ENCODE measurements at places on chromosomes 5 and 9. TPM values are rescaled to one million over a fixed set of nuclear protein-coding genes. Genes with fewer than 3 reads are reported as not detected.

- DNase-seq, result no peak
These were observed 167.2 kb downstream of the CFAP90 start for GRCh38 chr5:7683753-7684152.

DNA sequence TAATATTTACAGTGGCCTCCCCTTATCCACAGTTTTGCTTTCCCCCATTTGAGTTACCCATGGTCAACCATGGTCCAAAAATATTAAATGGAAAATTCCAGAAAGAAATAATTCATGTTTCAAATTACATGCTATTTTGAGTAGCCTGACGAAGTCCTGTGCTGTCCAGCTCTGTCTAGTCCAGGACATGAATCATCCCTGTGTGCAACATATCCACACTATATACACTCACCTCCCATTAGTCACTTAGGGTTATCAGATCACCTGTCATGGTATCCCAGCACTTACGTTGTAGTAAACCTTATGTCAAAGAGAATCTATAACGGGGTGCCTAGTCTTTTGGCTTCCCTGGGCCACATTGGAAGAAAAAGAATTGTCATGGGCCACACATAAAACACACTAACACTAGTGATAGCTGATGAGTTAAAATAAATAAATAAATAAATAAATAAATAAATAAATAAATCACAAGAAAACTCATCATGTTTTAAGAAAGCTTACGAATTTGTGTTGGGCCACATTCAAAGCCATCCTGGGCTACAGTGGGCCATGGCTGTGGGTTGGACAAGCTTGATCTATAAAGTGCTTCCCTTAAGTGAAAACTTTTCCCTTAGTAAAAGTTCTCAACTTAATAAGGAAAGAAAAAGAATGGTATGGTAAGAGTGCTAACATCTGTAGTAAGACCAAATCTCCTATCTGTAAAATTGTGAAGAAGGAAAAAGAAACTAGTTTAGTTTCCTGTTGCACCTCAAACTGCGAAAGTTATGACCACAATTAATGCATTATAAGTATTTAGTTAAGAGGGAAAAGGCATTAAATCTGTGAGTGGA, 15.9 kb upstream of the OMD start:
- no peak for DNase-seq

DNA sequence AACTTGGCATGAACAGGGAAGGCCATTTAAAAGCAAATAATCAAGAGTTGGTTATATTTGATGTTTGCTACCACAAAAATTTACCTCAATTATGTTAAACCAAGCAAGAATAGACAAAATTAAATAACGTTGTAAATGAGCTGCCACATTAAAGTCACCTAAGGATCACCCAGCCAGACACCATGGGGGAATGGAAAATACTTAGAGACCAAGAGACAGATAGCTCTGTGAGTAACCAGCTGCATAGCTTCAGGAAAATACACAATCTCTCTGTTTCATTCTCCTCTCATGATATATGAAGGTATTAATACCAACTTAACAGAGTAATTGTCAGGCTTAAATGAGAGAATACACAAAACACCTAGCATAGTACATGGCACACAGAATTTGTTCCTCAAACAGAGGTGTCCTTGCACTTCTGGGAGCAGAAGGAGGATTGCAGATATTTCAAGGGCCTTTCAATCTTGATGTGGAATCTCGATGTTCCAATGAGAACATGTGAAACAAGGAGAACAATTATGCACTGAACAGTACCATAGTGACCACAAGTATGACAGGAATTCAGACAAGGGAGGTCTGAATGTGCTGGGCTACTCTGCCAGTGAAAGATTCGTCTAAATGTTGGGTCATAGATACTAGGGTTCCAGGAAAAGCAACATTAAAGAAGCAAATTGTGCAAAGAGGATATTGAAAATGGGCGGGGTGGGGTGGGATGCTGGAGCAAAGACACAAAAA, 18.6 kb downstream of the JAKMIP2 start:
- DNase-seq, result no peak

DNA sequence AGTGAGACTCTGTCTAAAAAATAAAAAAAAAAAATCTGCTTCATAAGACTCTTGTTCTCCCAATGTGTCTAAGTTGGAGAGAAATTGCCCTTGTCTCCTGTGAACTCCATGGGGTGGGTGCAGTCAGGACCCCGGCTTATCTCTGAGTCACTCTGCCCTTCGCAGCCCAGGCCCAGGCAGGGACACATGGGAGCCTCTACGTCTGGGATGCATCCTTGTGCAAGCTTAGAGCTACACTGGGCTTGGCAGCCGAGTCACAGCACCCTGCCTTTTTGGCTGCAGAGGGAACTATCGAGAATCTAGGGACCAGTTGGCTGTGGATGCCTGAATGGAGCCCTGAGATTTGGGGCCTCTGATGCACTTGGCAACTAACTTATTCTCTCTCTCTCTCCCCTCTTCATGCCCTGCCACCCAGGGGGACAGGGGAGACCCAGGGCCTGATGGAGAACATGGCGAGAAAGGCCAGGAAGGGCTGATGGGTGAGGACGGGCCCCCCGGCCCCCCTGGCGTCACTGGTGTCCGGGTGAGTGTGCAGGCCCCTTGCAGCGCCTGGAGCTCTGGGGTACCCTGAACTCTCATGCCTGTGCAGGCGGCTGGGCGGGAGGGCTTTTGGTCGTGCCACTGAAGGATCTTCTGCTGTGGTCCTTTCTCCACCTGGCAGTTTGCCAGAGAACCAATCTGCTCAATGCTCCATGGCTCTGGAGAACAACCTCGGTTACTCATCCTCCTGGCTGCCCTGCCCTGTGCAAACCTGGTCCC, 47.5 kb upstream of the ORM1 start:
- peak; percentile 81 for DNase-seq

NTNG2 gene
- 0.37 TPM for total RNA-seq

DNA sequence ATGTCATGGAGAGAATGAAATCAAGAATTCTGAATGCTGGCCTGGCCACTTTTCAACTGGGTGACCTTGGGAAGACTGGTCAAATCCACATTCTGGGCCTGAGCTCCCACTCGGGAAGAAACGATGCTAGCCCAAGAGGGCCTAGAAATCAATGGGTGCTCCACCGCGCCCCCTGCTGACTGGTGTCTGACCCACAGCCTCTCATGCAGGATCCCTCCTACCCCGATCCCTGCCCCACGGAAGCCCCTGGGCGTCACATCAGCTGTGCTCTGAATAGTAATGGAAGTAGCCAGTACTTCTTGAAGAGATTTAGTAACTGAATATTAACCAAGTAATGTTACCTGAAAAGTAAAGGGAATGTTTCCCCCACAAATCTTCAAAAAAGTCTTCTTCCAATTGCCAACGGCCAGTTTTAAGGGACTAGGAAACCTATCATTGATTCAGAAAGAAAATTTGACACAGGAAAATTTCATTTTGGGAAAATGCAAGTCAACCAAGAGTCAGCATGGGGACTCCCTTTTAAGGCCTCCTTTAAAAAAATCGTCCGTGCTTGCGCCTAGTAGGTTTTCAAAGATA, 43.9 kb downstream of the CRB2 start:
- DNase-seq, result no peak

DNA sequence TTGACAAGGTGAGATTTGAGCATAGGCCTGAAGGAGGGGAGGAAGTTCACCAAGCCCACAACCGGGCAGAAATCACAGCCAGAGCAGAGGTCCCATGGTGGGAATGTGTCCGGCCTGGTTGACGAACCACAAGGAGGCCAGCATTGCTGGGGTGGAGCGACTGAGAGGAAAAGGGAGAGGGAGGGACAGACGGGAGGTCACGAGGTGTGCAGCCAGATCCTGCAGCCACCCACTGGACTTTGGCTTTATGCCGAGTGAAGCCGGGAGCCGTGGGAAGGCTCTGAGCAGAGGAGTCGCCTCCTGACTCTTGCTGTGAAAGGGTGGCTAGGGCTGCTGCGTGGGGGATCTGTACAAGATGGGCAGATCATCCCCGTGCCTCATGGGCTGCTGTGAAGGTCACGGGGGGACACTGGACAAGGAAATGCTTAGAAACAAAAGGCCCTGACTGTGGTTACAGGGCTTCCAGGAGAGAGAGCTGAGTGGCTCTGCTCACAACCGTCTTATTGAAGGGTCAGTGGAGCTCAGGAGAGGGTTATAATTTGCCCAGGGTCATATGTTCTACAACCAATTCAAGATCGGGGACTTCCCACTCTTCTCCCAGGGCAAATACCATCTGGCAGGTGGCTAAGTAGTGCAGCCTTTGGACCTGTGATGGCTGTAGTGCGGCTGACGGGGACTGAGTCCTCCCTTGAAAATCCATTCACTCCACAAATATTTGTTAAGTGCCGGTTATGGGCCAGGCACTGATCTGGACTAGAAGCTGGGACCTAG, 15.6 kb upstream of the CD74 start:
- peak; percentile 49 for DNase-seq

DNA sequence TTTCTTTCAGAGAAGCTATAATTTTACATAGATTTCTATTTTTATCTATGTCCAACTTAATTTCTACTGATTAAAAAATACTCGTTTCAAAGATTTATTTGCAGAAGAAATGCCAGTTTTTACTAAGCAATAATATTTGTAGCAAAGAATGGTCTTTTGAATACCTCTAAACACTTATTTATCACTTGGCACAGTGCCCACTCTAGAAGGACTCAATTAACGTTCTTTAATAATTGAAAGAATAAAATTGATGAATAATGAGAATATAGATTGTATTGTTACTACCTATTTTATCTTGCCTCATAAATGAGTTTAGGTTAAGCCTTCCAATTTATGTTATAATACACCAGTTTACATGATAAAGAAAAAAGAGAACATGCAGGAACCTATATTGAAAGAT, 889.7 kb upstream of the CDH9 start:
- no peak for DNase-seq

- DNase-seq, result no peak
These were observed 618.1 kb downstream of the SLCO4C1 start for GRCh38 chr5:101677961-101678360.

DNA sequence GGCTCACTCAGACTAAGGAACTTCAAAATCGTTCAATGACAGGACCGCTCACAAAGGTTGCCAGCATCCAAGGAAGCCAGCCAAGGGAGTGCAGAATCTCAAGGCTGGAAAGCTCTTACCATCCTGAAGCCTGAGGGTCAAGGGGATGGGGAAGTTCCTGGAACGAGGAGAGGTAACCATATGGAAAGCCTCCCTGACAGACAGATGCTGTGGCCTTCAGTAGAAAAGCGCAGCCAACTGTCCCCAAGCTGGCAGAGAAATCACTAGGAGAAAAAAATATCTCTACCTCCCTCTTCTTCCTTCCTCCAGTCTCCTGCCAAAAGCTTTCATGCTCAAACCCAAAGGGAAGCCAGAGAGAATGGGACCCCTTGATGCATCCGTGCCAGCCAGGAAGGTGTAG, 90.5 kb upstream of the RANBP3L start:
- DNase-seq, result peak; percentile 88

DNA sequence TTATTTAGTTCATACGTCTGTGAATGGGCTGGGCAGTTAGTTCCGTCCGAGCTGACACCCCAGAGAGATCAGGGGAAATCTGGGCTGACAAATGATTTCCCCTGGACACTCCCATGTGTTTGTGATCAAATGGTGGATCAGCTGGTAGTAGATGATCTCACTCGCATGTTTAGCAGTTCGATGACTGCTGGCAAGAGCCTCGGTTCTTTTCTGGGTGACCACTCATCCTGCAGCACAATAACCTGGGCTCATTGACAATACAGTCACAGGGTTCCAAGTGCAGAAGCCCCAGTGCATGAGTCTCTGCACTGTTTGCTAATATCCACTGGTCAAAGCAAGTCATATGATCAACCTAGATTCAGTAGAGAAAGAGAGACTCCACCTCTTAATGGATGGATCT, 155.9 kb downstream of the NR2F1-AS1 start:
- peak; percentile 39 for DNase-seq

GRCh38 chr5:154483654-154484392, 5.8 kb upstream of the HAND1 start:
- DNase-seq, result no peak

DNA sequence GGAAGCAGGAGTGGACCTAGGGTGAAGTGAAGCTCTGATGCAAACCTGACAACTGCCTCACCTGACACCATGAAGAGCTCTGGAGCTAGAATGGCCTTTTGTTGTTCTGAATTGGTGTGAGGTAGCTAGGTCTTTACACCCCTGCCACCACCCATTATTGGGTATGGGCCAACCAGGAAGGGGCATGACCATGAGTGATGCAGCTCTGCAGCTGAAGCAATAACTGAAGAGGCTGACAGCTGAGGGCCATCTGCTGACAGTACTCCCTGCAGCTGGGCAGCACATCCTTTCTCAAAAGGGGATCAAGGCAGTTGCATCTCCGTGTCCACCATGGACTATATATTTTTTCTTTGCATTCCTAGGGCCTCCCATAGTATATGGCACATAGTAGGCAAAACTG, 87.0 kb upstream of the TLE1 start:
- DNase-seq, result no peak

- DNase-seq, result no peak
These were observed 143.3 kb downstream of the ARSB start for GRCh38 chr5:78841767-78842166.

DNA sequence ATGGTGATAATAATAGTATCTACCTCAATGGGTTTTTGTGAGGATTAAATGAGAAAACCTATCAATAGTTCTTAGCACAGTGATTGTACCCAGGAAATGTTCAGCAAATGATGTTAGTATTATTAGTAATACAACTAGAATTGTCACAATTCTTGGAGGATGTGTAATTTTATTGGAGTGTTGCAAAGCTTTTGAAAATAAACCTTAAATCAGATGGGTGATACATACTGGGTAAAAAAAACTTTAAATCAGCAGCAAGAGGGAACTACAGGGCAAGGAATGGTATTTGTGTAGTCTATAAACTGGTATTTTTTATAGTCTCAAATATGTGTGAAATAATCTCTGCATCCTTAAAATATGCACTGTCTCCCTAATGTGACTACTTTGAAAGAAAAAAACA, 371.6 kb downstream of the PIK3R1 start:
- no peak for DNase-seq

DNA sequence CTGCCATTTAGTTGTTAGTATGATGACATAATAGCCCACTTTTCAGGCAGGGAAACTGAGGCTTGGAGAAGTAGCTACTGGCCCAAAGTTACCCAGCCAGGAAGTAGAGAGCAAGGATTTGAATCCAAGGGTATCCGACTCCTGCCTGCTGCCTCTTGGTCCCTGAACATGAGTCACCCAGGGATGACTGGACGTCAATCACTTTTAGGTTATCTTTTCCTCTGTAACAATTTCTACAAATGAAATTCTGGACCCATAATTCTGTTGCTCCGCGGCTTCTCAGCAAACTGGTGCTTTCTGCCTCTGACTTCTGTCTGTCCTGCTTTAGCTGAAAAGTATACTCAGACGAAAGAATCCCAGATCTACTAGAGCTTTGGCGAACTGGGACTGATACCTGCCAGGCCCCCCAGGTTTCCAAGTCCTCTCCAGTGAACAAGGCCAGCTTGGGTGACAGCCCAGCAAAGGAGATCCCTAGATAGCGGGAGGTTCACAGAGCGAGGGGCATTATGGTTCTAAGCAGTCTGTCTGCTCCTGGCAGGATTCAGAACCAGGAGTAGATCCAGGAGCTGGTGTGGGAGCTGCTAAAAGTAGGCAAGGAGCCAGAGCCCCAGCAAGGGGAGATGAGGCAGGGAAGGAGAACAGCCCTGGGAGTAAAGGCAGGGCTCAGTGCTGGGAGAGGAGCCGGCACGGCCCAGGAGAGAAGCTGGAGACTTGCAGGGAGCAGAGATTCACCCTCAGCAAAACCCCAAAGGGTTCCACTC, 20.6 kb downstream of the OLFML2A start:
- DNase-seq, result no peak

- no peak for DNase-seq
These were observed 109.8 kb downstream of the UNC13B start for GRCh38 chr9:35271637-35272036.

NAIP gene
- 0.68 TPM for total RNA-seq

All from G401 (cell line).